ENCODE measurements at places on chromosomes 11 and 22.

DNA sequence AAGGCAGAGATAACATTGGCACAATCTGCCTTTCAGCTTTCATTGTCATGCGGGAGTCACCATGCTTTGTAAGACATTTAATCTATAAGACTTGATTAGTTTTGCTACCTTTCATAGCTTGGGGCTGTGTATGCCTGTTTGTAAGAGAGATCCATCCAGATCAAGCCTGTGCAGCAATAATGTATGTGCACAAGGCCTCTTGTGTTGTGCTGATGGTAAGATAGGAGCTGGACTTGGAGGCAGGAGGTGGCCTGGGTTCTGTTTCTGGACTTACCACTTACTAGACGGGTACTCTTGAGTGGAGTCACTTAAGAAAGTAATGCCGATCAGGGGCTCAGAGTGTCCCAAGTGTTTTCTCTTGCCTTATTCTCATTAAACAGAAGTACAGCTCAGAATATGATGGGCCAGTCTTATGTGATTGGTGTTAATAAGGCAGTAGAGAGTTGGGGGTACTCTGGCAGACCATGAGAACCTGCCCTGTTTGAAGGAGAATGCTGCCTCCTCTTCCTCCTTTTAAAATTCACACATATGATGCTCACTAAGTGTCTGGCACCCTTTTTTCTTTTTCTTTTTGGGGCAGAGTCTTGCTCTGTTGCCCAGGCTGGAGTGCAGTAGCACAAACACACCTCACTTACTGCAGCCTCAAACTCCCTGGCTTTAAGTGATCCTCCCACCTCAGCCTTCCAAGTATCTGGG, 30.9 kb downstream of the PTPRJ start:
- DNase-seq = no peak

DNA sequence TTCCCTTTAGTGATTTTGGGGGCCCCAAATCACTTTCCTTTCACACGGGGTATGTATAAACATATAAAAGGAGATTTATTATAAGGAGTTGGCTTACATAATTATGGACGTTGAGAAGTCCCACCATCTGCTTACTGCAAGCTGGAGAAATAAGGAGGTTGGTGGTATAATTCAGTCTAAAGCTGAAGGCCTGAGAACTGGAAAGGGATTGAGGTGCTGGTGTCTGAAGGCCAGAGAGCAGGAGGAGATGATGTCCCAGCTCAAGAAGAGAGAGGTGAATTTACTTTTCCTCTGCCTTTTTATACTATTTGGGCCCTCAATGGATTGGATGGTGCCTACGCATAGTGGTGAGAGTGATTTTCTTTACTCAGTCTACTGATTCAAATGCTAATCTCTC, 1.3 kb upstream of the ZNF202 start:
- no peak for DNase-seq

GRCh38 chr11:115710980-115711379, 206.8 kb upstream of the CADM1 start:
- no peak for DNase-seq

DNA sequence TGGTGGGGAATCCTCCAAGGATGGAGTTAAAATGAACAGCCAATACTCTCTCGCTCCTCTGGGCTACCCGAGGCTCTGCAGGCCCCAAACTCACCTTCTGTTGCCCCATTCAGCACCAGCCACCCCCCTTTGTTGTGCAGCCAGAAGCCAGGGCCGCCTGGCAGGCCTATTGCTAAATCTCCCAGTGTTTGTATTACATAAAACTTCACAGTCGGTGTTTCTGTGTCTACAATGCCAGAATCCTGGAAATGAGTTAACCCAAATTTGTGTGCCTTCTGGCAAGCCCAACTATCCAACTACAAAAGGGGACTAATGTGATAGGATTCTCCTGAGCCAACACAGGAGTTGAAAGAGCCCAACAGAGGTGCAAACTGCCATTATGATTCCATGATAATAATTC, 9.3 kb downstream of the KCNJ5 start:
- no peak for DNase-seq

Data from CD4-positive, alpha-beta T cell treated with Interleukin-17A for 4 hours (primary cell).